ENCODE measurements at places on chromosomes 16 and 17.

GRCh38 chr16:19639986-19640421, 78.0 kb downstream of the KNOP1 start:
- DNase-seq, result no peak

DNA sequence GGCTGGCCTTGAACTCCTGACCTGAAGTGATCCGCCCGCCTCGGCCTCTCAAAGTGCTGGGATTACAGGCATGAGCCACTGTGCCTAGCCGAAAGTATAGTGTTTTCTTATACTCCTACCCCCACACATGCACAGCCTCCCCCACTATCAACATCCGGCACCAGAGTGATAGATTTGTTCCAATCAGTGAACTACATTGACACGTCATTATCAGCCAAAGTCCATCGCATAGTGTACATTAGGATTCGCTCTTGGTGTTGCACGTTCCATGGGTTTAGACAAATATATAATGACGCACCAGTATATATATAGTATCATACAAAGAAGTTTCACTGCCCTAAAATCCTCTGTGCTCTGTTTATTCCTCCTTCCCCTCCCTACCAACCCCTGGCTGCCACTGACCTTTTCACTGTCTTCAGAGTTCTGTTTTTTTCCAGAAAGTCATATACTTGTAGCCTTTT, 11.9 kb upstream of the TM4SF5 start:
- no peak for DNase-seq

DNA sequence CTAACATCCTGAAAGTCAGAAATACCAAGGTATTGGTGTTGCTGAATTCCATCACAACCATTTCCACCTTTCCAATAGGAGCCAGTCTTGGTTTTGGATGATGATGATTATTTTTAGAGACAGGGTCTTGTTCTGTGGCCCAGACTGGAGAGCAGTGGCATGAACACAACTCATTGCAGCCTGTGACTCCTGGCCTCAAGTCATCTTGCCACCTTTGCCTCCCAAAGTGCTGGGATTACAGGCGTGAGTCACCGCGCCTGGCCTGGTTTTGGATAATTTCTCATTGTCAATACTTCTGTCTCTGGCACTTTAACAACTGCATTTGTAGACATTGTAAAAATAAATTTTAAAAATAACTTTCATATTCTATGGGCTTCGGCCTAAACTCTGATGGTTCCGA, 22.6 kb downstream of the STAT5B start:
- no peak for DNase-seq

DNA sequence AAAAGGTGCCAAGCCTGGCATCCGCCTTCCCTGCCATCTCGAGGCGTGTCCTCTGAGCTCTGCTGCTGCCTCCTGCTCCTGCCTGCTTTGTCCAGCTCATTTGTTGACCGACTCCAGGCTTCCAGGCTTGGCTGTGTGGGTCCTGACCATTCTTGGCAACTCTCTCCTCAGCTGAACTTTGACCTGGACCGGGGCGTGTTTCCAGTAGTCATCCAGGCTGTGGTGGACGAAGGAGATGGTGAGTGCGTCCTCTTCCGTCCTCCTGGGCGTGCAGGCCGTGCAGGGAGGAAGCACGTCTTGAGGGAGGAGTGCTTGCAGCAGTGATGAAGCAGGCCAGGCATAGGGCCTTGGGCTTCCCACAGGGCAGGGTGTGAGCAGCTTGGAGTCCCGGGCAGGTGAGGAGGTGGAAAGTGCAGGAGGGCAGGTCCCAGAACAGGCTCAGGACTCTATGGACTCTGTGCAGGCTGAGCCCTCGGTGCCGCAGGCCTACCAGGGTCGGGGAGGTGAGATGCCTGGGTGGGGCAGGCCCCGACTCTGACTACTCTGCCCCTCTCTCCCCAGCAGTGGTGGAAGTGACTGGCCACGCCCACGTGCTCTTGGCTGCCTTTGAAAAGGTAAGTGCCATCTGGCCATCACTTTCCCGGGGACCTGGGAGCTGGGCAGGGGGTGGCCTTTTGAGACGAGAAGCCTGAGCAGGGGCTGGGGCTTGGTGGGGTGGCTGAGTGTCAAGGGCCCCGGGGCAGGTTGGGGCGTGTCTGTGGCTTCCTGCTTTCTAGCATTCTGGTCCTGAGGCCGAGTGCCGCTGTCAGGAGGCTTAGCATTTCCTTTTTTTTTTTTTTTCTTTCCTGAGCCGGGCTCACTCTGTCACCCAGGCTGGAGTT, 28.6 kb upstream of the NUDT16L1 start:
- DNase-seq, result no peak

DNA sequence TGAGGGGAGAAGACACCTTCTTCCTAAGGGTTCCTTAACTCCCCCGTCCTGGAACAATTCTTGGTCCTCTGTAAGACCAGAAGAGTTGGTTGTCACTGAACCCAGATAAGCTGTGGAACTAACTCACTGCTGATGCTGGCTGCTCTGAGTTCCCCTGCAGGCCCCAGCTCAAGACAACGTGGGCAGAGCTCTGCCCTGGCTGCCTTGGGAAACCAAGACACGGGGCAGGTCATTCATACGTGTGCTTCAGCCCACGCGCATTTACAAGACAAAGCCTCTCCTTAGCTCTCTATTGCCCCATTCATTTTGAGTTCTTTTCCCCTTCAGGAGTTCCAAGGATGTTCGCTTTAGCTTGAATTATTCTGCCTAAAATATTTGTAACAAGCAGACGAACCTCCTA, 3.4 kb upstream of the NAT9 start:
- DNase-seq, result no peak

DNA sequence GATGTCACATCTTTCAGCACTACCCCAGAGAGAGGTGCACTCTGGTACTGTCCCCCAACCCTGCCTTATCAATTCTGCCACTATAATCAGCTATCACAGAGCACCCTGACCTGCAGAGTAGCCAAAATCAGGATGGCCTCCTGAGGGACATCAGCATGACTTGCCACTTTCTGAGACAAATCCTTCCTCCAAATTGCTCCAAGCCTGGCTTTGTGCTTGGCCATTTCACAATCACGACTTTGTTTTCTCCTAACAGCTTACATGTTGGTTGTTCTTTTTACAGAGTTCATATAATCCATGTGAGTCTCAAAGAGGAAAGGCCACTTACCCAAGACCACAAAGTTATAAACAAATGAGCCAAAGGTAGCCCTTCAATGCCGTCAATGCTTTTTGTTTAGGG, 449.0 kb upstream of the CDH5 start:
- no peak for DNase-seq

- no peak for DNase-seq
Measured at GRCh38 chr16:65318138-65318537, 196.3 kb upstream of the CDH11 start.

DNA sequence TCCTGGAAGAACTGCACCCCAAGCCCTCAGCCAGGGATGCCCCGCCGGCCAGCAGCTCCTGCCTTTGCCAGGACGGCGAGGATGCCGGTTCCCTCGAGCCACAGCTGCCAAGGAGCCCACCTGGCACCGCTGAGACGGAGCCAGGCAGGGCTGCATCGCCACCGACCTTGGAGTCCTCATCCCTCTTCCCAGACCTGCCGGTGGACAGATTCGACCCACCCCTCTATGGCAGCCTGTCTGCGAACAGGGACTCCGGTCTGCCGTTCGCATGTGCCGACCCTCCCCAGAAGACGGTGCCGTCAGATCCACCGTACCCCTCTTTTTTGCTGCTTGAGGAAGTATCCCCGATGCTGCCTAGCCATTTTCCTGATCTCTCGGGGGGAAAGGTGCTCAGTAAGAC, 21.4 kb upstream of the ZFPM1 start:
- DNase-seq, result no peak

DNA sequence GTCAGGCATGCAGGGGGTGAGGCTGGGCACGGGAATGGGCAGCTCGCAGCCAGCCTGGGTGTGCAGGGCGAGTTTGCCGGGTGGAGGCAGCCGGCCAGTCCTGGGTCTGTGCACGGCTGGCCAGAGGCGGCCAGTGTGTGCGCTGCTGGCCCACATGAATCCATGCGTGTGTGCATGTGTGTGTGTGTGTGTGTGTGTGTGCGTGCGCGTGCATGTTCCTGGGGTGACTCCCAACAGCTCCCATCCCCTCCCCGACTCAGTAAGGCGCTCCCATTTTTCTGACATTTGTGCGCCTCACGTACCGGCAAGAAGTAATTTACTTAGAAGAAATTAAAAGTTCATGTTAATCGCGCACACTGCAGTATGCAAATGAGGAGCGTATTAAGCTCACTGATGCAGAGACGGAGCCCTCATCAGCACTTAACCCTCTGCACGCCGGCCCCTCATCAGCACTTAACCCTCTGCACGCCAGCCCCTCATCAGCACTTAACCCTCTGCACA, 55.4 kb upstream of the ACSF3 start:
- no peak for DNase-seq

- no peak for DNase-seq
Measured at GRCh38 chr17:488993-489757, 136.6 kb upstream of the RPH3AL start.

- DNase-seq, result no peak
Measured at GRCh38 chr17:70804161-70804560, 634.8 kb downstream of the KCNJ2 start.

GRCh38 chr16:86508947-86509758, 1.2 kb upstream of the FOXF1 start:
- DNase-seq, result no peak

DNA sequence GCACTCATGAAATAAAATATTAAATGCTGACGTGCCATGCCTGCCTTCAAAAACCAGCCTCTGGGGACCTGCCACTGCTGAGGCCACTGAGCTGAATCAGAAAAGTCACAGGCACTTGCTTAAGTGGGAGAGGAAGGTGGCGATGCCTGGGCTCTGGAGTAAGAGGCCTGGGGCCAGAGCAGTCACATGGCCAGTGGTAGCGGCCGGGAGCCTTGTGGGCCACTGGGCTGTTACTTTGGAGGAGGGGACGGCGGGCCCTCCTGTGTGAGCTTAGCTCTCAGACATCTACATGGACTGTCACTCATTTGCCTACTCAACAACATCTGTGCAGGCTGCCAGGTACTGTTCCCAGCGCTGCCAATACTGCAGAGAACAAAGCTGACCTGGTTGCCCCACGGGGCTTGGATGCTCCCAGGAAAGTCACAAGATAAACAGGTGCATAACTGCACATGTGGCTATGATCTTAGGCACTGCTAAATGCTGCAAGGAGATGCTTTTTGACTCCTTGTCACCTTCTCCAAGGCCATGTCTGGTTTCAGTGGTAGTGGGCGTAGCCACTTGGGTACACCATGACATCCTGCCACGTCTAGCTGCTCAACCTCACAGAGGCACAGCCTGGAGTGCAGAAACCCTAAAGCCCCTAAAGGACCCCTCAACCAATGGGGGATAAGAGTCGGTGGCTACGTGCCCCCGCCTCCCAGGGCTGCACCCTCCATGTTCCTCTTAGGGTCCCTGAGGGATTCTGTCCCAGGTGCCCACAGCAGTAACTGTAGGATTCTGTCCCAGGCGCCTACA, 11.6 kb downstream of the COTL1 start:
- DNase-seq, result no peak

- DNase-seq, result no peak
Measured at GRCh38 chr16:27597361-27597760, 47.4 kb downstream of the KATNIP start.

- no peak for DNase-seq
Measured at GRCh38 chr17:9368631-9369030, 207.0 kb downstream of the STX8 start.

- DNase-seq, result no peak
Measured at GRCh38 chr16:56675685-56676210, 6.1 kb downstream of the MT1H start.

DNA sequence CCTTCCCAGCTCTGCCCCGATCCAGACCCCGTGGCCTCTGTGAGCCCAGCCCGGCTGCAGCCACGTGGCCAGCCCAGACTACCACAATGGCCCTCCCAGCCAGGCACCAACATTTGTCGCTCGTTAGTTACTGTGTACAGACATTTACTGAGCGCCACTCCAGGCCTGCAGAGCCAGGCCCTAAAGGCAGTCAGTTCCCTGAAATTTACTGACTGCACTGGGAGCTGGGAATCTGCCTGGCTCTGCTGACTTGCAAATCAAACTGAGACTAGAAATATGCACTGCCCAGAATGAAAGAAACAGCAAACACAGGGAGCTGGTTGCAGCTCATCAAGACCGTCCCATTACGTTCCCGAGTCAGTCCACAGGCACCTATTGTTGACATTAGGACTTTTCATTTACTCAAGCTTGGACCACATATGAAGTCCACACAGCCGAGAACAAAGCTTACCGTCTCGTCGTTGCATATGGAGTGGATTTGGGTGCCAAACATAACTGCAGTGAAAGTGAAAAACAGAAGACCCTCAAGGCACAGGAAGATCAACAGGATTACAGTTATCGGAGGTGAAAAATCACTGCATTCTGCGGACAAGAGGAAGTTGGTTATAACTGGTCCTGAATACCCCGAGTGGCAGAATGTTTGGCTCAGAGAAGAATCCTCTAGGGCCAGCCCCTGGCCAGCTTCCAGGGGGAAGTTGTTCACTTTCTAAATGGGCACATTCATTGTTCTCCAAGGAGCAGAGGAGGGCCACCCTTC, 34.5 kb downstream of the ZDHHC7 start:
- no peak for DNase-seq

GRCh38 chr16:14331020-14331419, 259.9 kb downstream of the MRTFB start:
- DNase-seq, result no peak

- DNase-seq, result no peak
Measured at GRCh38 chr17:45965812-45966211, 33.2 kb upstream of the STH start.
